ENCODE measurements at places on chromosomes 6 and 20.

DNA sequence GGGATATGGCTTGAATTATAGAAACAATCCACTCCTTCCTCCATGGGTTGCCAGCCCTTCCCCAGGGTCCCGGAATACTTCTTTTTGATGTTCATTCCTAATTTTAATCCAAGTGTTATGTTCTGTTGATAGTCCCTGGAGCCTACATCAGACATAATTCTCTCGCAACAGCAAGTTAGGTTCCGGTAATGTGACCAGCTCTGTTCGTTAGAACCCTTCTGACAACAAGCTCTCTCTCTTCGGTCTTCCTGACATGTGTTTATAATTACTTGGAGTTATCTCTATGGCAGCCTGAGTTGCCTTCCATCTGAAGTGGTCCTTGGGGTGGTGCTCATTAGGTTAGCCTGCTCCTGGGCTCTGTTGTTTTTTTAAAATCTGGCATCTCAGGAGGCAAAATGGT, 506.9 kb upstream of the JARID2 start:
- no peak for DNase-seq

DNA sequence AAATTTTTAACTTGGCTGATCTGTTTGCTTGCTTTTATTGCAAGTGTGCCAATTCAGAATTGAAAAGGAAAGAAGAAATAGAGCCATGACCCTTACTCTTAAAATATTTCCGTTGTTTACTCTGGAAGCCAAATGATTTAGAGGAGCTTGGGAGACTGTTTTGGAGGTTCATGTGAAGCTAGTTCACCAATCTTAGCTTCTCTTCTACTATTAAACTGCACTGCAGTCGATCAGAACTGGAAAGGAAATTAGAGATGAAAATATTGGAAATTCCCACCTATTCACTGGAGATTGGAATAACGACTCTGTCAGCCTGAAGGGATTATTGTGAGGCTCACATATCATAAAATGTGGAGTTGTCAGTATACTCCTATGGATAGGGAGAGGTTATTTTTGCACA, 81.8 kb downstream of the MLIP start:
- no peak for DNase-seq

DNA sequence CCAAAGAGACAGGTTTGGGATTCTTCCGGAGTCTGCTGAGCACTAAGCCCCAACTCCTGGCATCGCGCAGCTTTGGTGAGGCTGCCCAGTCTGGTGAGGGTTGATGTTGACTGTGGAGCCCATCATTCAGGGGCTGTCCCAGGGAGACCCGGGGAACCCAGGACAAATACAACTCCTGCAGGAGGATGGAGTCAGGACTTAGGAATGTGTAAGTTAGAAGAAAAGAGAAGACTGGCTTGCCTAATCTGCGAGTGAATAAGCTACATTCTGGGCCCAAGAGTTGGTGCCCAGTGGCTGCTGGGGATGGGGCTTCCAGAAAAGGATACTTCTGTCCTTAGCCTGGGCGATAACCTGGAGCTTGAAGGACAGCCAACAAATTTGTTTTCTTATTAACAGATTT, 47.9 kb downstream of the STK35 start:
- DNase-seq: no peak

- DNase-seq: no peak
Observed at GRCh38 chr20:45452238-45452637, 17.3 kb upstream of the WFDC2 start.

- DNase-seq: no peak
Observed at GRCh38 chr6:140671926-140672325, 1297.5 kb upstream of the CITED2 start.

DNA sequence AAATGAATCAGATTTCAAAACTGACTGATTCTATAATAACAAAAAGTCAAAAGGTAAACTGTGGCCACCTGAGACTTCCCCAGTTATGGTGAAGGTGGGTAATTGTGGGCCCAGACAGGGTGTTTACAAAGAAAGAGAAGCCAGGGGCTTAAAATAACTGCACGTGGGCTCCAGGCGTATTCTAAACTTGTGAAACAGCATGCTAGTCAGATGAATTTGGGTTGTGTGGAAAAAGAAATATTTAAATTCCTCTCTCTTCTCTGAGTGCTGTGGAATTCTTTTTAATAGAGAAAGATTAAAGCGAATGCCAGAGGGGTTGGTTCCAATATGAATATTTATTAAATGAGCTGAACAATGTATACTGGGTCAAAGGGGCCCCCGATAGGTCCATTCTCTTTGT, 166.3 kb upstream of the AFDN start:
- DNase-seq: no peak

DNA sequence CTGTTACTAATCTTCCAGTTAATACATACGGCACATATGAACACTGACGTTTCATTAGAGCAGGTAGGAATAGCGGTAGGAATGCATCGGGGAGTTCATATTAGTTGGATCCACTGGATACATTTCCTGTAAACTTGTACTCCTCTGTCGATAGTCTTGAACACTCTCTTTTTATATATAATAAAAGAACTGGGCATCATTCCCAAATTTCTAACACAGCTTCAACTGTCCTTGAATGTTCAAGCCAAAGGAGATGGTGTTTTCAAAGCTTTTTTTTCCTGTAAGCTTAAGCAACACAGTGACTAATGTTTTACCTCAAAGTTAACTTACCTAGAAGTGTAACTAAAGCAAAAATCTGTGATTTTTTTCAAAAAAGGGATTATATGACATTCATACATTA, 195.3 kb downstream of the UTRN start:
- DNase-seq: no peak

GRCh38 chr20:20562507-20562906, 149.9 kb downstream of the RALGAPA2 start:
- no peak for DNase-seq

DNA sequence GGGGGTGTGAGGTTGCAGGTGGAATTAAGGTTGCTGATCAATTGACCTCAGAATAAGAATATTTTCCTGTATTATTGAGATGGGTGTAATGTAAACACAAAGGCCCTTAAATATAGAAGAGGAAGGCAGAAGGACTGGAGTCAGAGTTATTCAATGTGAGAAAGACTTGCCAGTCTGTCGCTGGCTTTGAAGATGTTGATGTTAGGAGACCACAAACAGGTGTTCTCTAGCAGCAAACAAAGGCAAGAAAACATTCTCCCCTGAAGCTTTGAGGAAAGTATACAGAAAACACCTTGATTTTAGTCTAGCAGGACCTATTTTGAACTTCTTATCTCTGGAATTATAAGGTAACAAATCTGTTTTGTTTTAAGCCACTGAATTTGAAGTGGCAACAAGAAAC, 138.9 kb upstream of the PTPRK start:
- no peak for DNase-seq

GRCh38 chr20:31260326-31260932, 3.0 kb downstream of the DEFB115 start:
- peak; percentile 20 for DNase-seq

- DNase-seq: no peak
Observed at GRCh38 chr6:17311595-17312311, 30.6 kb downstream of the RBM24 start.

- no peak for DNase-seq
Observed at GRCh38 chr6:126811321-126811720, 307.1 kb upstream of the RSPO3 start.

GRCh38 chr6:117425431-117426153, at the start of gene ROS1:
Gene ROS1, minus strand, starts transcription at chr6:117425942. Its CDS starts 286 bp downstream, at chr6:117425656.
- DNase-seq: no peak

DNA sequence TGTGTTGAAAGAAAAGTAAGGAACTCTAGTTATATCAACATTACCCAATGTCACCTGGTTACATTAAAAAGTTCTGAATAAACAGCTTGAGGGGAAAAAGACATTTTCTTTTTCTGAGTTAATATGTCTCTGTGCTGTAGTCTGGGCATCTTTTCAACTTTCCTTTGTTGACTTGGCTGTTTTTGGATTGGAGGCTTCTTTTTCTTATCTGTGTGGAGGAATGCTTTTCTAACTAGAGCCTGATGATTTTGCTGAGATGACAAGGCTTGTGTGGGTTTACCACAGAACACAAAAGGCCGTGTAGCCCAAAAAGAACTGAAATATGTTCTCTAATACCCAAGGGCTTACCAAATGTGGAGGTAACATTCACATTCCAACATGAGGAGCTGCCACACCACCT, 161.8 kb downstream of the KCNQ5 start:
- no peak for DNase-seq

- DNase-seq: no peak
Observed at GRCh38 chr6:67433124-67433523, 1202.0 kb upstream of the ADGRB3 start.

GRCh38 chr20:62902926-62903615, 23.2 kb downstream of the DIDO1 start:
- no peak for DNase-seq

DNA sequence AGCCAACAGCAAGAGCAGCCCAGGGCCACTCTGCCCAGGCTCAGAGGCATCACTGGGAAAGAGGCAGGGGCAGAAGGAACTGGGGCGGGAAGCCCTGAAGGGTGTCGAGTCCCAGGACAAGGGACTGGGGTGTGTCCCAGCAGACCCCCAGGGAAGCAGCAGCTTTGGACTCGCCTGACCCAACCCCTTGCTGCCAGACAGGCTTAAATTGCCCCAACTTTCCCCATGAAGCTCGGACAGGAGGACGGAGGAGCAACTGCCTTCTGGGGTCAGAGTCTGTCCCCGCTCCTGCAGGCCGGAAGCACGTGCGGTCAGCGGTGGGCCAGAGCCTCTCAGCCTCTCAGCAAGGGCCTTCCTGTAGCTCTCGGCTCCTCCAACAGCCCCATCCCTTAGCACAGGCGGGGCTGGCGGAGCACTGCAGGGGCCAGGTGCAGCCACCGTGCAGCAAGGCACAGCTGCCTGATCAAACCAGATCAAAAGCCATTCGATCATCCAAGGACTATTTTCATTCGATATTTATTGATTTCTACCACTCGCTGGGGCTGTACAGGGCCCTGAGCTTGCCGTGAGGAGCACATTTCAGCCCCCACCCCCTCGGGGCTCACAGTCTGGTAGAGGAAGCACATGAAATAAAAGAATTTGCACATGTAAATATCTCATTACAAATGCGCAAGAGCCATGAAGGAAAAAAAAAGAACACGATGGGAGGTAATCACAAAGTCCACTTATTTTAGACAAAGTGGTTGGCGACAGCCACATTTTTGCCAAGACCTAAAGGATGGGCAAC, 31.8 kb upstream of the STX16 start:
- DNase-seq: no peak

- DNase-seq: no peak
Observed at GRCh38 chr6:4069199-4069598, 9.7 kb downstream of the FAM217A start.

- DNase-seq: peak; percentile 36
Observed at GRCh38 chr6:124963416-124963785, 1.2 kb downstream of the RNF217 start.

GRCh38 chr20:23835716-23836115, 9.2 kb upstream of the CST2 start:
- no peak for DNase-seq

DNA sequence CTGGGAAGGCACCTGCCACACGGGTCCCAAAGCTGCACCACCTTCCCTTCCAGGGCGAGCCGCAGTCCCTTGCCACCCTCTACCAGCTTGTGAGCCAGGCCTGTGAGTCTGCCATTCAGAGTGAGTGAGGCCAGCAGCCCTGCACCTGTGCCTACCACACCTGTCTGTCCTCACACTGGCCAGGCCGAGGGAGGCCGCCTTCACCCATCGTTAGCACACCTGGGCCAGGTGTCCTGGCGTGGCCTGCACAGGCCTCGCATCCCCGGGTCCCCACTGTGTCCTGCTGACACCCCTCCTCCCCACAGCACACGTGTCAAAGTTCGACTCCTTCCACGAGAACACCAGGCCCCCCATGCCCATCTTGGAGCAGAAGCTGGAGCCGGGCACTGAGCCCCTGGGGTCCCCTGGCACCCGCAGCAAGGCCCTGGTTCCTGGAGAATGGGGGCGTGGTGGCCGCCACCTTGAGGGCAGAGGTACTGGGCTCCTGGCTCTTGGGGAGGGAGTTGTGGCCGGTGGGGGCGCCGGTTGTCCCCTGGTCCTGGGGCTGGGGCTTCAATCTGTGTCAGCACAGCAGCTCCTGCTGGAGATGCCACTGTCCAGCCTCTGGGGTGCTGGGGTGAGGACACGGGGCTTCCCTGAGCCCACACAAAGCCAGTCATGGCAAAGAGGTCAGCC, 33.0 kb downstream of the CHRNA4 start:
- no peak for DNase-seq

DNA sequence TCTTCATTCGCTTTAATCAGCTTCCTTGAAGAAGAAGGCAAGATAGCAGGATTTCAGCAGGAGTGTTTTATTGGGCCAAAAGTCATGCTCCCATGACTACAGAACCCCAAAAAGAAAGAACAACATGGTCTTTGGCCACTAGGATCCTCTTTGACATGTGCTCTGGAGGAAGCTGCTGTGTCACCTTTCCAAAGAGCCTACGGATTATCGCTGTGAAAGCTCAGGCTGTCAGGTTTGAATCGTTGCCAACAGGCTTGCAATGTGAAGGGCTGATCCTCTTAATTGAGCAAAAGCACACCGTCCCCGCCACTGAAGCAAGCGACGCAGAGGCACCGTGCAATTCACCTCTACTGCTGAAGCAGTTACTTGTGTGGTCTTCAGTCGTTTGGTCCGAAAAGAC, 29.0 kb downstream of the MYLIP start:
- DNase-seq: peak; percentile 35

GRCh38 chr20:54744097-54744496, 268.7 kb downstream of the DOK5 start:
- DNase-seq: no peak

GRCh38 chr6:35600659-35601125, 88.0 kb upstream of the TULP1 start:
- DNase-seq: no peak

GRCh38 chr6:133097208-133097607, 143.9 kb upstream of the EYA4 start:
- DNase-seq: no peak

- DNase-seq: no peak
Observed at GRCh38 chr6:123808556-123808955, 4.9 kb downstream of the NKAIN2 start.

- no peak for DNase-seq
Observed at GRCh38 chr6:85614780-85615179, 21.1 kb upstream of the SNX14 start.

DNA sequence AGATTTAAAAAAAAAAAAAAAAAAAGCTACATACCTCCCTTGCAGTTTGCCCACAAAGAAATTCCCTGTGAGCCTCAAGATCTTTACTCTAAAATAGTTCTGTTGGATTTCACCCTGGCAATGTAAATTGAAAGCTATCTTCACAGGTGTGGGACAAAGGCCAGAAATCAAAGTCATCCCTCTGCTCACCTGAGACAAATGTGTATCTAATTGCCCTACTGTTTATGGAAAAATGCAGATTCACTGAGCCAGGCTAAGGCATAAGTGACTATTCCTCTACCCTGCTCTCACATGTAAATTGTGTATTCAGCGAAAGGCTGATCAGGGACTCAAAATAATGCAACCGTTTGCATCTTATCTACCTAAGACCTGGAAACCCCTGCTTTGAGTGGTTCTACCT, 98.5 kb upstream of the SHLD1 start:
- no peak for DNase-seq
